Progenitor cell of endocrine pancreas (in vitro differentiated cells): ENCODE measurements at places on chromosomes 2 and 18. TPM values are rescaled to one million over a fixed set of nuclear protein-coding genes. Genes with fewer than 3 reads are reported as not detected.

DNA sequence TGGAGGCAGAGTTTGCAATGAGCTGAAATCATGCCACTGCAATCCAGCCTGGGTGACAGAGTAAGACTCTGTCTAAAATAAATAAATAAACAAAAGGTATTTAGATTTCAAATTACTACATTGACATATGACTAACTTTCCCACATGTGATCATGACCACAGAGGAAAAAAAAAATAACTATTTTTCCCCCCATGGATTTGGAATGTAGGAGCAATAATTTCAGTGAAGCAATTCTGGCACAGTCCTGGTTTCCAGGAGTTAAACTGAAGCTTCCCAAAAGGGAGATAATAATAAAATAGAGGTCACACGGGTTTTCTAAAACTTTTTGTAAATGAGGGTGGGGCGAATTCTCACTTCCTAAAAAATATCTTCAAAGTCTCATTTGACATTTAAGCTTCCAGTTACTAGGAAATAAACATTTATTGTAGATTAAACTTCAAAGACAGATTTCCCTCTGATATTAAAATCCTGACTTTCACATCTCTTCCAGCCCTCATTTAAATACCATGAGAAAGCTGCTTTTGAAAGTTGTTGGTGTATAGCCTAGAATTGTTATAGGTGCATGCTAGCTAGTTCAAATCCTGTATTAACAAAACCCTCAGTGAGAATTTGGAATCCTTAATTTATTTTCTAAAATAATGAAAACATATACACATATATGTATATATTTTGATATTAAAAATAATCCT, 20.7 kb downstream of the SLC19A3 start:
- DNase-seq, result no peak

The DYSF gene
- total RNA-seq, result 1.4 and 1.6 TPM in 2 replicates

The IMMT gene
- total RNA-seq, result 90.1 and 94.1 TPM in 2 replicates

The ARHGAP15 gene
- total RNA-seq, result not detected in 2 replicates

The TXNDC2 gene
- total RNA-seq, result not detected in 2 replicates

GRCh38 chr2:229539628-229540027, 174.7 kb downstream of the DNER start:
- DNase-seq, result no peak

DNA sequence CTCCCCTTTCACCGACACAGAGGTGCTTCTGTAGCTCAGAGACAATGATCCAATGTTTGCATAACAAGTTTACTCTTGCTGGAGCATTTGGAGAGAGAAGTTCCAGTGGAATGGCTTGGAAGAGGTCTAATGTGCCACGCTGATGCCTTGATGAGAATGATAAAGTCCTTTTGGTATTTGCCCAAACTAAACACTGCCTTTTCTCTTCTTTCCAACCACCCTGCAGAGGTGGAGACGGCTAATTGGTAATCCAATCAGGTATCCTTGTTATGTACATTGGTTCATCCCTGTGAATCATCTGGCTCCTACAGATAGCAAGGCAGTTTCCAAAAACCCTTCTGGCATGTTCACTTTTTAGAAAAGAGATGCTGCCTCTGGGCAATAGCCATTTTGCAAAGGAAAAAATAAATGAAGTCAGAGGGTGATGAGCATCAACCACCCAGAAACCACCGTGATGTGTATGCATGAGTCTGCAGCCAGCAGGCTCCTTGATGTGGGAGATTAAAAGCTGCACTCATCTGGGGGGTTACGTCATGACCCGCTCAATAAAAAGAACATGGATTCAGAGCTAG, 40.6 kb downstream of the KIAA2012 start:
- DNase-seq, result no peak

The DIPK1C gene
- total RNA-seq, result not detected in 2 replicates

- no peak for DNase-seq
These were observed 184.8 kb upstream of the ZEB2 start for GRCh38 chr2:144704709-144705095.

DNA sequence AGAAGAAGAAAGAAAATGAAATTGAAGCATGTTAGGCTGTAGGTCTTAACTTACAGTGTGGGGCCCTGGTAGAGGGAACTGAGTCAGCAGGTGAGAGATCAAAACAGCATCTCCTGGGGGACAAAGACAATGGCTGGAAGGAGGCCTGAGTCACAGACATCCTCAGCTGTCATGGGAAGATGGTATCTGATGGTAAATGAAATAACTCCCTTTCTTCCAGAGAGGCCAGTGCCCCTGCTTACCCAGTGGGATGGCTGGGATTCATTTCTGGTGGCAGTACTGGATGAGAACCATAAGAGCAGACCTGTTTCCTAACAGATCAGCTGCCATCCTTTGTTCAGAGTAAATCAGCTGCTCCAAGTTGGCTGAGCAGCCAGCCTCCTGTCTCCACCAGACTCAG, 251.3 kb upstream of the EPAS1 start:
- DNase-seq, result no peak

GRCh38 chr2:169012812-169013627, 18.1 kb downstream of the ABCB11 start:
- no peak for DNase-seq

DNA sequence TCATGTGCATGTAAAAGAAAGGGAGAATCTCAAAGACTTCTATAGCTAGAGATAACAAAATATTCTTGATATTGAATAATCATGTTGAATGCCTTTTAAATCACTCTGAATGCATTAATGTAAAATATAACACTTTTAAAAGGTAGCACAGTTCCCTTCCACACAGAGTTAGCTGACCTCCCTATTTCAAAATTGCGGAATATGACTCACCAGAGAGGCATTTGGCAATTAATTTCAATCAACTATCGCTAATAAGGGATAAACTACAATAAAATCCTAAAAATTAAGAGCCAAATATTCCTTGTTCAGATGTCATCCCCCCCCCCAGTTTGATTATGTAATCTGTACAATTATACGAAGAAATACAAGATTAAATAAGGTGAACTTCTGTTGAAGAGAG, 29.3 kb downstream of the ZC3H15 start:
- DNase-seq, result no peak

The RBKS gene
- 5.0 and 5.4 TPM in 2 replicates for total RNA-seq

DNA sequence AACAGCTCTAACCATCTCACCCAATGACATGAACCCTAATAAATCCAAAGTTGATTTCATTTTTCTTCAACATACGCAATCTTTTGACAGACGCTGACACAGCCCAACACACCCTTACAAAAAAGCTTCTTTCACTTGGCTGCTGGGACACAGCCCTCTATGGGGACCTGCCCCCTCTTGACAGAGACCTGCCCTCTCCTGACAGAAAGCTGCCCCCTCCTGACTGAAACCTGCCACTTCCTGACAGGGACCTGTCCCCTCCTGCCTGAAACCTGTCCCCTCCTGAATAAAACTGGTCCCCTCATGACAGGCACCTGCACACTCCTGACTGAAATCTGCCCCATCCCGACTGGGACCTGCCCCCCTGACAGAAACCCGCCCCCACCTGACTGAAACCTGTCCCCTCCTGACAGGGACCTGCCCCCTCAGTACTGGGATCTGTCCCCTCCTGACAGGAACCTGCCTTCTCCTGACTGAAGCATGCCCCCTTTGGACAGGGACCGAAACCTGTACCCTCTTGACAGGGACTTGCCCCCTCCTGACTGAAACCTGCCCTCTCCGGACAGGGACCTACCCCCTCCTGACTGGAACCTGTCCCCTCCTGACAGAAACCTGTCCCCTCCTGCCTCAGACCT, 87.9 kb downstream of the PXDN start:
- no peak for DNase-seq

- DNase-seq, result no peak
These were observed 7.1 kb upstream of the KLF11 start for GRCh38 chr2:10036095-10036884.

DNA sequence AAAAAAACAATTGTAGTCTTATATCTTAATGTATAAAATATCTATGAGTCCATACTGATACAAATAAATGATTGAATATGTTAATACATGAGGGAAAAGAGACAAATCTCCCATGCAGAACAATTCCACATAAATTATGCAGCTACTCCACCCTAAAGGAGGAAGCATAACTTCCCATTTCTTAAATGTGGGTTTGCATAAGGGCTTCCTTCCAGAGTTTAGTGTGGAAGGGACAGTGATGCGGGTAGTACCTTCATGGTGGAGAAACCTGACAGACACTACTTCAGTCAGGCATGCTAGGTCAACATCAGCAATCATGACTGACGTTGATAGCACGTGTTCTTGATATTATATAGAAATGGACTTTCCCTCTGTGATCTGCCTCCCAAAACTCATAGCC, 146.9 kb upstream of the STON1 start:
- DNase-seq, result no peak

DNA sequence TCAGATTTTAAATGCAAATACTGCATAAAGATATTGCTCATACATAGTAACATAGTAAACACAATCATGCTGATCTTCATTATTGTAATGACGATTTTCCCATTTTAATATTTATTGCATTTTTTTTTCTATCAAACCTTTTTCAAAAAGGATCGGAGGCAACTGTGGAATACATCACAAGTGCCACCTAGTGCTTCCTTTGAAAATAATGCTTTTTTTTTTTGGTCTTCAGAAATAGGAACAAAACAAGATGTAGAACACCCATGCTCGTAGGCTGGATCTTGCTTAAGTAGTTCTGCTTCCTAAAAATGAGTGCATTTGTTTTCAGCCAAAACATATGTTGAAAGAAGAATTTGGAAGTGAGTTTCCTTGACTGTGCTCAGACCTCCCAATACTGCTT, 35.7 kb upstream of the GPR155 start:
- no peak for DNase-seq

The TMEM17 gene
- total RNA-seq, result 4.8 and 5.9 TPM in 2 replicates

The RND3 gene
- 40.3 and 42.5 TPM in 2 replicates for total RNA-seq

- DNase-seq, result no peak
These were observed 19.6 kb downstream of the UGP2 start for GRCh38 chr2:63861220-63861822.

- no peak for DNase-seq
These were observed 75.2 kb upstream of the C2orf15 start for GRCh38 chr2:99066075-99066958.

The EMILIN2 gene
- 8.7 and 12.5 TPM in 2 replicates for total RNA-seq

- no peak for DNase-seq
These were observed 2.1 kb upstream of the PARD6G start for GRCh38 chr18:80249217-80250093.

The SRD5A2 gene
- 0.07 TPM in 1 of 2 replicates, not detected in the other for total RNA-seq

GRCh38 chr2:174449033-174449432, 37.8 kb downstream of the GPR155 start:
- no peak for DNase-seq

GRCh38 chr2:108943751-108944150, 45.3 kb downstream of the EDAR start:
- no peak for DNase-seq

- DNase-seq, result no peak
These were observed 58.3 kb upstream of the DTNA start for GRCh38 chr18:34651586-34652369.

The GALNT13 gene
- total RNA-seq, result 7.2 and 8.3 TPM in 2 replicates

DNA sequence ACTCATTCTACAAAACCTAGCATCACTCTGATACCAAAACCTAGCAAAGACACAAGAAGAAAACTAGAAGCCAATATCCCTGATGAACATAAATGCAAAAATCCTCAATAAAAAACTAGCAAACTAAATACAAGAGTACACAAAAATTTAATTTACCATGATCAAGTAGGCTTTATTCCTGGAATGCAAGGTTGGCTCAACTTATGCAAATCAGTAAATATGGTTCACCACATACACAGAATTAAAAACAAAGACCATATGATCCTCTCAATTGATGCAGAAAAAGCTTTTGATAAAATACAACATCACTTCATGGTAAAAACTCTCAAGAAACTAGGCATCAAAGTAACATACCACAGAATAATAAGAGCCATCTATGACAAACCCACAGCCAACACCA, 188.3 kb downstream of the ETAA1 start:
- DNase-seq, result no peak

- DNase-seq, result no peak
These were observed 55.2 kb upstream of the LDLRAD4 start for GRCh38 chr18:13163167-13163927.

DNA sequence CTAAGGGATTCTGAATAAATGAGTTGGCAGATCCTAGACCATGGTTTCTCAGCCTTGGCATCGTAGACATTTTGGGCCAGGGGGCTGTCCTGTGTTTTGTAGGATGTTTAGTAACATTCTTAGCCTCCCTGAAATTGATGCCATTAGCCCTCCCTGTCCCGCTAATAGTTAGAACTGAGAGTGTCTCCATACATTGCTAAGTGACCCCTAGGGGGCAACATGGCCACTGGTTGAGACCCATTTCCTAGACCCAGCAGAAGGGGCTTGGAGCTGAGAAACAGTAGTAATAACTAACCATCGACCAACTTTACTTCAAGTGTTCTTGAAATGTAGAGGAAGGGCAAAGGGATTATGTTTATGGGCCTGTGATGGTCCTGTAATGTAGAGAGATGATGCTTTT, 40.8 kb downstream of the KCMF1 start:
- DNase-seq, result no peak

The ASXL3 gene
- total RNA-seq, result 18.0 and 23.0 TPM in 2 replicates

The IL36B gene
- total RNA-seq, result not detected in 2 replicates

The CIB4 gene
- not detected in 2 replicates for total RNA-seq

The POTEF gene
- total RNA-seq, result 34.0 and 37.8 TPM in 2 replicates

GRCh38 chr2:158805936-158806335, 10.8 kb downstream of the DAPL1 start:
- DNase-seq, result no peak

GRCh38 chr2:25331686-25332365, 9.9 kb downstream of the DNMT3A start:
- DNase-seq, result no peak

DNA sequence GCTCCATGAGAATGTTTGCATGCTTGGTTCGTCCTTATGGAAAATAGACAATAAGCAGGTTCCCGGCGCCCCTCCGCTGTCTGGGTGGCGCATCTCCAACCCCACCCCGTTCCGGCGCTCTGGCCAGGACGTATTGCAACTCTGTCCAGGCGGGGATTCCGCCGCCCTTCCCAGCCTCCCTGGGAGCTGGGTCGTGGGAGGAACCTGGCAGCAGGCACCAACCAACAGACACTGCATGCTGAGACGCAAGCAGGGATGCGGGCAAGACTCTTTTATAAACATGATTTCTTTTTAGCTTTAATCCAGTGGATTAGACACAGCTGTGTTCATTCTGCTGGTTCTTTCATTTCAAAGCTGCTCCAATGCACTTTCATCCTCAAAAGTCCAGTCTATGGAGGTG, 240.2 kb downstream of the SH3BP4 start:
- DNase-seq, result no peak

DNA sequence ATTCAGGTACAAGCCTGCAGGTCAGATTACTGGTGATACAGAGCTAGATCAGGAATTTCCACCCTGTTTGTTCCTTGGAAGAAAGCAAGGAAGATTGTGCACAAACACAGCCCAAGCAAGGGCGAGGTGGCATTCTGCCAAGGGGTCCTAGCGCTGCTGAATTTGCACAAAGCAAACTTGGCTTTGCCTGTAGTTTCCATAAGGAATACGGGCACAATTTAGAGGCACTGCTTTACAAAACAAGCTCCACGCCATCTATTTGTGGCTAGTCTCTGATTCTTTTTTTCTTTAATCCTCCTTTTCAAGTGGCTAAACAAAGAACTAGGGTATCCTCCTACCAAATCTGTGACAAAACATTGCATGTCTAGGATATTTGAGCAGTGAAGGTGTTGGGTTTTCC, 195.5 kb upstream of the ACVR2A start:
- DNase-seq, result no peak

The TSPYL6 gene
- total RNA-seq, result not detected in 2 replicates

- no peak for DNase-seq
These were observed 95.8 kb upstream of the RGPD4 start for GRCh38 chr2:107730898-107731297.
